ENCODE measurements at places on chromosomes 6 and 20.

DNA sequence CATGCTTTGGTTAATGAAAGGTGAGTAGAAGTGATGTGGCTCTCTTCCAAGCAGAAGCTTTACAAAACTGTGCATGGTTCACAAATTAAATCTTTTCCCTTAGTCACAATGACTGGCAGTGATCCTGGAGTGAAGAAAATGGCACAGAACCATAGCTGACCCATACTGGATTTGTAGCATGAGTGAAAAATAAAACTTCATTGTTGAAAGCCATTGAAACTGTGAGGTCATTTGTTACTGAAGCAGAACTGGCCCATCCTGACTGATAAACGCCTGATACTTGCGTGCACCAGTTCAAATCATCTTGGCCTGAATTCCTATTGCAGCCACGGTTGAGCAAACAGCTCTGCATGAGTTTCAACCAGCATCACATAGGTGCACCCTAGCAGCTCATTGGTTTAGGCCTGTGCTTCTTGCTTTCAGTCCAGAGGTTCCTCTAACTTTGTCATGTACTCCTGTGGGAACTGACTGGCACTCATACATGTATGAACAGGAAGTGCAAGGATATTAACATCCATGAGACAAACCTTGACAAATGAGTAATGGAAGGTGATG is 40.5 kb downstream of the SAMD5 start:
- no peak for DNase-seq

GRCh38 chr6:160029525-160029924 is 60.6 kb downstream of the IGF2R start:
- no peak for DNase-seq

DNA sequence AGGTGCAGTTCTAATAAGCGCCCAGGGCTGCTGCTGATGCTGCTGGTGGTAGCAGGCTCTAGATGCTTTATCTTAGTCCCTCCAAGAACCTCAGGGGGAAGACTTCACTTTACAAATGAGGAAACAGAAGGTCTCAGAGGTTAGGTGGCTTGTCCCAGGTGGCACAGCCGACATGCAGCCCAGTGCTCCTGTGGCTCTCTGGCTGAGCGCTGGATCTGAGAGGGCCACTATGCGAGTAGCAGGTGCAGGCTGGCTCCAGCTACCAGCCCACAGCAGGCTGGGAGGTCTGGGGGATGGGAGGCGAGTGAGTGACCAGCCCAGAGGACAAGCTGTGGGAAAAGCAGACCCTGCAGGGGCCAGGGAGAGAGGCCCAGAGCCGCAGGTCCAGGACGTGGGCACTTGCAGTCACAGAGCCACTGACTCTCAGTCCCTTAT is 90.9 kb downstream of the PRND start:
- DNase-seq, result no peak

DNA sequence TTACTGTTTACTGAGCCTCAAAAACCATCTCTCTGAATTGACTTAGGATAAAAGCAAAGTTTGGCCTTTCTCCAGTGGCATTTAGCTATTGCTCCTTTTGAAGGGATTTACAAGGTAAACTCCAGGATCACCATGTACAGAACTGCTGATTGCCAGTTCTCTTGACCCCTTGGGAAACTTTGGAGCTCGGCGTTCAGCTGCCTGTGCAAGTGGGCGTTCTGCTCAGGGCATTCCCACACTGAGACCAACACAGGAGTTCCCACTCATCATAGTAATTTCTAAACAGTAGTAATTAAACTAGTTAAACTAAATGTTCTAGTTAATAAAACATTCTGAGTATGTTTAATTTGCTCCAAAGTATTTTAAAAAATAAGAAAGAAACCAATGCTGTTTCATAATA is 14.9 kb downstream of the KCNQ5 start:
- DNase-seq, result no peak

DNA sequence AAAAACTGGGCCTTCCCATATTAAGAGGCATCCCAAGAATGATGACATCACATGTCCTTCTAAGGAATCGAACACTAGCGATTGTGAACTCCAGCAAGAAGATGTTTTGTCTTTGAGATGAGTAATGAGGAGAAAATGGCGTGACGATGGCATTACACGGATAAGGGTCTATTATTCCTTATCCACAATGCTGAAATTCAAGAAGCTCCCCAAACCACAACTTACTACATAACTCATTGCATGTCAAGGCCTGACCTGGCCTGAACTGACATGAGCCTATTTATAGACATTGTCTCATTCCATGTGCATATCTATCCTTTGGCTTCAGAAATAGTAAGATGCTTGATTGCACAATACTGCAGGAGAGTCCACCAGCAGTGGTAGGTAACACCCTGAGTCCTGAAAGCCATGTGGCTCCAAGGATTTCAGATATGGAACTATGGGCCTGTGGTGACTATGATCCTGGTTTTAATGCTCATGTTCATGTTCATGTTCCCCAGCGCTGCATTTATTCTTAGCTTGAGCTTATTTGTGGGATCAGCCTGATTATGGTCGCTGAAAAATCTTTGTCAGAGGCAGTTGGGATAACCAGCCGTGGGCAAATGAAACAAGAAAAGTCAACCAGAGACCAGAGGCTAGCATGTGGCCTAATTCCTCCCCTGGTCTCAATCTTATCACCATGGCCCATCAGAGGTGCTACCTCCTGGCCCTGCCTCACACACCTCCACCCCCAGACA is 183.2 kb upstream of the JARID2 start:
- no peak for DNase-seq

All from left ventricle myocardium superior (tissue), 1 donor.